ENCODE measurements at places on chromosomes 2 and 18.

GRCh38 chr2:61959381-61960293 is 54.2 kb downstream of the COMMD1 start:
- DNase-seq, result no peak

GRCh38 chr2:96353606-96354101 is 18.1 kb downstream of the NCAPH start:
- DNase-seq, result peak; percentile 62

DNA sequence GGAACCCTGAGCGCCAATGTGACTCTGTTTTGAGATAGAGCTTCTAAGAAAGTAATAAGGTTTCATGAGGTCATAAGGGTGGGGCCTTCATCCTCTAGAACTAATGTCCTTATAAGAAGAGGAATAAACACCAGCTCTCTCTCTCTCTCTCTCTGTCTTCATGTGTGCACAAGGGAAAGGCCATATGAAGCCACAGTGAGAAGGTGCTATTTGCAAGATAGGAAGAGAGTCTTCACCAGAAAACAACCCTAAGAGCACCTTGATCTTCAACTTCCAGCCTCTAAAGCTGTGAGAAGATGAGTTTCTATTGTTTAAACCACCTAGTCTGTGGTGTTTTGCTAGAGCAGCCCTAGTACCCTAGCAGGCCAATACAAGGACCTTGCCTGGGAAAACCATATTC is 55.8 kb downstream of the DOCK10 start:
- no peak for DNase-seq

DNA sequence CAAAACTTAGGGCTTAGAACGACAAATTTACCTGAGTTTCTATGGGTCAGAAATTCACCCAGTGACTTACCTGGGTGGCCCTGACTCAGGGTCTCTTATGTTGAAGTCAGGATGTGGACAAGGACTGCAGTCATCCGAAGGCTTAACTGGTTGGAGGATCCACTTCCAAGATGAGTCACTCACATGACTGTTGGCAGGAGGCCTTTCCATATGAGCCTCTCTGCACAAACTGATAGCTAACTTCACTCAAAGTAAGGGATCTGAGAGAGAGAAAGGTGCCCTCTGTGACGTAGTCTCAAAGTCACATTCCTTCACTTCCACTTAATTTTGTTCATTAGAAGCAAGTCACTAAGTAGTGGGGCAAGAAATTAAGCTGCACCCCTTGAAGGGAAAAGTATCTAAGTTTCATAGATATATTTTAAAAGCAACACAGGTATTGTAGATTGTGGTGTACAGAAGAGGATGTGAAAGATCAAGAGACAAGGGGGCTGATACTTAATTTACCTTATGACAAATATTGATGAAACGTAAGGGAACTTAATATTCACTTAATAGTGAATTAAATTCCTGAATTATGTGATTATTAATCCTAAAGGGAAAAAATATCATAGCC is 48.4 kb downstream of the TANK start:
- peak; percentile 82 for DNase-seq

- DNase-seq, result no peak
Measured at GRCh38 chr2:26583381-26583911, 57.7 kb downstream of the CIB4 start.

GRCh38 chr18:27750014-27750413 is 426.9 kb downstream of the CDH2 start:
- peak; percentile 83 for DNase-seq

DNA sequence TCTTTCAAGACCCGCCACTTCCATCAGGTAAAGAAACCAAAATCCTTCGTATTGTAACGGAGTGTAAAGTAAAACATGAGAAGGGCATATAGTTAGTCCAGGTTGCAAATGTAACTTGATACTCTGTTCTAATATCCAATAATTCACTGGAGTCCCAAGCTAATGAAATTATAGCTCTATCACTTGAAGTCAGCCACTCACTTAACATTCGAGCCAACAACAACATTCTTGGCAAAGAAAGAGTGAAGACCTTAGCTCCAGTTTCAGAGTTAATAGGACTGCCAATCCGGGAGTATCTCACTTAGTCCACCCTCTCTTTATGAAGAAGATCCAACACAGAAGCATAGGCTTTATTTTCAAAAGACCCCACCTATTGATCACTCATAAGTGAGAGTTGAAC is 298.0 kb upstream of the SOX11 start:
- no peak for DNase-seq

DNA sequence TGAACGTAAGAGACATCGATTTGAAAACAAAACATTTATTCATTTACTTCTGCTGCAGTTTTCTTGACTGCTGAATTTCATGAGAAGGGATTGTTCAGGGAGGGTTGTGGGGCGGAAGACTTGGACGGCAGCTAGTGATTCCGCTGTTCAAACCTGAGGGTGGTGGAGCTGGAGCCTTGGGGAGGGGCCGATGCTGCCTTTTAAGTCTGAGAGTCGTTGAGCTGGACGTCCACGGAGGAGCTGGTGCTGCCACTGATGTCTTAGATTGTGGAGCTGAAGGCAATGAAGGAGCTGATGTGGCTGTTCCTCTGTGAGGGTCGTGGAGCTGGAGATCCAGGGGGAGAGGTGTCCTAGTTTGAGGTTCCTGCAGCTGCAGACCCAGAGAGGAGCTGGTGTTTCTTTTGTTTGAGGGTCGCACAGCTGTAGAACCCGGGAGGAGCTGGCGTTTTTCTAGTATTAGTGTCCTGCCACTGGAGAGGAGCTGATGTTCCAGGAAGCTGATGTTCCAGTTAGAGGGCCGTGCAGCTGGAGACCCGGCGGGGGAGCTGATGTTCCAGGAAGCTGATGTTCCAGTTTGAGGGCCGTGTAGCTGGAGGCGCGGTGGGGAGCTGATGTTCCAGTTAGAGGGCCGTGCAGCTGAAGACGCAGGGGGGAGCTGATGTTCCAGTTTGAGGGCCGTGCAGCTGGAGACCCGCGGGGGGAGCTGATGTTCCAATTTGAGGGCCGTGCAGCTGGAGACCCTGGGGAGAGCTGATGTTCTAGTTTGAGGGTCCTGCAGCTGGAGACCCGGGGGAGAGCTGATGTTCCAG is 150.9 kb downstream of the RTP5 start:
- DNase-seq, result peak; percentile 7

Measured in fibroblast of skin of right biceps (primary cell).